Stimulated activated CD8-positive, alpha-beta memory T cell treated with anti-CD3 and anti-CD28 coated beads, Interleukin-12 subunit alpha, Interleukin-12 subunit beta, amount 100 ng/mL, for 4 hours (primary cell): ENCODE measurements at places on chromosomes 11 and 22.

DNA sequence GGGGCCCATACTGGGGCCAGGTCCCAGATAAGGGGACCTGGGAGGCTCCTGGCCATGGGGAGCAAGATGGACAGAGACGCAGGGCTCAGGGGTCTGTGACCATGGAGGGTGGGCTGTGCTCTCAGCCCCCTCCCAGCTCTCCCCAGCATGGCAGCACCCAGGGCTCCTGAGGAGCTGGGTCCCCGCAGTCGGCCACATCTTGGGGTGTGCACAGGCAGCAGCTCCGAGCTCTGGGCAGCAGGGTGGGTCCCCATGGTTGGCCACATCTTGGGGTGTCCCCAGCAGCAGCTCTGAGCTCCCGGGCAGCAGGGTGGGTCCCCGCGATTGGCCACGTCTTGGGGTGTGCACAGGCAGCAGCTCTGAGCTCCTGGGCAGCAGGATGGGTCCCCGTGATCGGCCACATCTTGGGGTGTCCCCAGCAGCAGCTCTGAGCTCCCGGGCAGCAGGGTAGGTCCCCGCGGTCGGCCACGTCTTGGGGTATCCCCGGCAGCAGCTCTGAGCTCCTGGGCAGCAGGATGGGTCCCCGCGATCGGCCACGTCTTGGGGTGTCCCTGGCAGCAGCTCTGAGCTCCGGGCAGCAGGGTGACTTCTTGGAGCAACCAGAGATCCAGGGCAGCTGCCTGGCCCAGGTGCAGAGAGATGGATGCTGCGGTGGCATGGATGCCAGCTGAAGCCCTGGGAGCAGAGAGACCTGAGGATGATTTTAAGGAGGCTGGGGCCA lies 18.3 kb upstream of the MUC5B start:
- DNase-seq: no peak

DNA sequence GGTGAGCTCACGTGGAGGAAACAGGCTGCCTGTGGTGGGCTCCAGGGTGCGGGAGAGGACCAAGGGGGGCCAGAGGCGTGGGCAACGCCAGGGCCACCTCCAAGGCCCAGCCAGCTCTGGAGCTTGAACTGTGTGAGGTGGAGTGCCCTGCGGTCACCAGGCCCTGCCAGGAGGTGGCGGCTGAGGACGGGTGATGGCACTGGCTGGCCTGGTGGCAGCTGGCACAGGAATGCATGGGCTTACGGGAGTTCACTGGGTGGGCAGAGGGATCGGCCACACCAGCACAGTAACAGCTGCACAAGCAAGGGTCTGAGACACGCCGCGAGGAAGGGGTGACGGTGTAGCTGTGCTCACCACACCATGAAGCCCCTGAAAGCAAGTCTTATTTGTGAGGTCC lies 15.8 kb downstream of the TOLLIP start:
- no peak for DNase-seq

GRCh38 chr11:121226415-121227263 lies 65.9 kb upstream of the SC5D start:
- no peak for DNase-seq

- DNase-seq: no peak
Measured at GRCh38 chr11:127149410-127149809, 148.8 kb upstream of the KIRREL3 start.
